ACHN (cell line): ENCODE measurements at places on chromosomes 2 and 18.
A peak's percentile ranks its signal among the peaks of the same experiment; 100 is the strongest.

DNA sequence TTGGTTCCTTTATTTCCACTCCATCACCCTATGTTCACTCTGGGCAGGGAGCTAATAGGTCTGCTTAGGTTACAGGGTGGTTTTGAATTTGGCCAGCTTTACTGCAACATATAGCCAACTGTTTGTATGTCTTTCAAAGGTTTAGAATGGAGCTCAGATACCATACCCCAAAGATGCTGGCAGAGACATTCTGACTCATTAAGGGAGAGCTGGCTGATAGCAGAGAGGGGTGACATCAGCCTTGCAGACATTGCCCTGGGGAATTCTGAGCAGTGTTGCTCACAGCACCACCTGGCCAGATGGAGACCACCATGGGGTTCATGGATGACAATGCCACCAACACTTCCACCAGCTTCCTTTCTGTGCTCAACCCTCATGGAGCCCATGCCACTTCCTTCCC, 2.1 kb downstream of the PROKR1 start:
- no peak for DNase-seq

DNA sequence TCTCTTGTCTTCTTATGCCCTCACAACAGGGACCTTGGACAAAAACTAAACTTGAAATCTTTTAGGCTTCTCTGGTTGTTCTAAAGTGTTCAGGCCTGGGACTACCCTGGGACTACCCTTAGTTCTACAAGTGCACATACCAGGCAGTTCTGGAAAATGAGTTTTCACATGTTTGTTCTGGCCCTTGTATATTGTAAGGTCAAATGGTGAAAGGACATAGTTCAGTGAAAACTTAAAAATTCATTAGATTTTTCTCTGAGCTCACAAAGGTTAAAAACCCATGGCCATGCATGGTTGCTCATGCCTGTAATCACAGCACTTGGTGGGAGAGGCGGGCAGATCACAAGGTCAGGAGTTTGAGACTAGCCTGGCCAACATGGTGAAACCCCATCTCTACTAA, 875.5 kb upstream of the FAM98A start:
- DNase-seq = no peak

DNA sequence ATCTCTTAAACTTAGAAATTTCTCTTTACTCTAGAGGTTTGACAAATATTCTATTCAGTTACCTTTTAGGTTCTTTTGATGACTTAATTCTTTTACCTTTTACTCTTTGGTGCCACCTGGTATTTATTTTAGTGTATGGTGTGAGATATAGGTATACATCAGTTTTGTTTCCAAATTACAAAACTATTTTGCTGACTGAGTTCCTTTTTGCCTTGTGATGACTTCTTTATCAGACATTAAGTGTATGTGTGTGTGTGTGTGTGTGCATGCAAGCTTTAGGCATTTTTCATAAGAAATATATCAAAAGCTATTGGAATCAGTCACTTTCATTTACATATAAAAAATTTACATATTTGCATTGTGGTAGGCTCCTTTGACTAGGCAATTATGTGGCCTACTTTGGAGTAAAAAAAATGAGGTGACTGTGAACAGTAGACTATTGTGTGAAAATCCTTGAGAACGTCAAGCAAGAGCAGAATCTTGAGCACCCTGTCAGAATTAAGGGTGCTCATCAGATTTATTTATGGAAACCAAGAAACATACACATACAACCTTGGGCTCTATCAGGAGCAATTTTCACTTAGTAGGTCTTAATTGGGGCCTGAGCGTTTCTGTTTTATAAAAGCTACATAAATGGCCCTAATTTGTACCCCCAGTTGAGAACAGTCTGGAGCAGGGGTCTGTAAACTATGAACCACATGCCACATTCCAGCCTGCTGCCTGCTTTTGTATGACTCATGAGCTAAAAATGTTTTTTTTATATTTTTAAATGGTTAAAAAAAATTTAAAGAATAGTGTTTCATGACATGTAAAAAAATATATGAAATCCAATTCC, 415.9 kb downstream of the SLC4A3 start:
- DNase-seq = peak; percentile 34

DNA sequence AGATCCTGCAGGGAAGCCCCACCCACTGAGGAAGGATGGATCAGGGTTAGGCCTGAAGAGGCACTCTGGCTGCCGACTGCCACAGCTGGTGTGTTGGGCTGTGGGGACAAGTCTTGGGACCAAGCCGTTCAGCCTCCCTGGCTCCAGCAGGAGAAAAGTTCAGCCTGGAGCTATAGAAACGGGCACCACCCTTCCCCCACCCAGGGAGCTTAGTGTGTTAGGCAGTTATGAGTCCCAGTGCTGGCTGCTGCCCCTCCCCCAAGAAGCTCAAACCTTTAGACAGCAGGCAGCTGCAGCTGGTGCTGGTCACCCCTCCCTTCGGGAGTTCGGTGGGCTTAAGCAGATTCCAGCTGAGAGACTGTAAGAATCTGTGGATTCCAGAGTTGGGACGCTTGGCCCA, 447.1 kb upstream of the HS6ST1 start:
- DNase-seq = no peak

- DNase-seq = no peak
These were observed 54.9 kb downstream of the LIPG start for GRCh38 chr18:49616618-49617328.

- no peak for DNase-seq
These were observed 62.9 kb downstream of the PDCL3 start for GRCh38 chr2:100625717-100626116.

GRCh38 chr2:179890666-179891065, 29.3 kb upstream of the ZNF385B start:
- DNase-seq = no peak

GRCh38 chr2:150486539-150487484, 655 bp downstream of the RND3 start:
- DNase-seq = peak; percentile 56

GRCh38 chr2:136305517-136306192, 187.7 kb upstream of the CXCR4 start:
- DNase-seq = no peak

GRCh38 chr2:227204452-227204851, 40.0 kb downstream of the COL4A3 start:
- no peak for DNase-seq

GRCh38 chr2:236975766-236976165, 109.9 kb upstream of the COPS8 start:
- no peak for DNase-seq

DNA sequence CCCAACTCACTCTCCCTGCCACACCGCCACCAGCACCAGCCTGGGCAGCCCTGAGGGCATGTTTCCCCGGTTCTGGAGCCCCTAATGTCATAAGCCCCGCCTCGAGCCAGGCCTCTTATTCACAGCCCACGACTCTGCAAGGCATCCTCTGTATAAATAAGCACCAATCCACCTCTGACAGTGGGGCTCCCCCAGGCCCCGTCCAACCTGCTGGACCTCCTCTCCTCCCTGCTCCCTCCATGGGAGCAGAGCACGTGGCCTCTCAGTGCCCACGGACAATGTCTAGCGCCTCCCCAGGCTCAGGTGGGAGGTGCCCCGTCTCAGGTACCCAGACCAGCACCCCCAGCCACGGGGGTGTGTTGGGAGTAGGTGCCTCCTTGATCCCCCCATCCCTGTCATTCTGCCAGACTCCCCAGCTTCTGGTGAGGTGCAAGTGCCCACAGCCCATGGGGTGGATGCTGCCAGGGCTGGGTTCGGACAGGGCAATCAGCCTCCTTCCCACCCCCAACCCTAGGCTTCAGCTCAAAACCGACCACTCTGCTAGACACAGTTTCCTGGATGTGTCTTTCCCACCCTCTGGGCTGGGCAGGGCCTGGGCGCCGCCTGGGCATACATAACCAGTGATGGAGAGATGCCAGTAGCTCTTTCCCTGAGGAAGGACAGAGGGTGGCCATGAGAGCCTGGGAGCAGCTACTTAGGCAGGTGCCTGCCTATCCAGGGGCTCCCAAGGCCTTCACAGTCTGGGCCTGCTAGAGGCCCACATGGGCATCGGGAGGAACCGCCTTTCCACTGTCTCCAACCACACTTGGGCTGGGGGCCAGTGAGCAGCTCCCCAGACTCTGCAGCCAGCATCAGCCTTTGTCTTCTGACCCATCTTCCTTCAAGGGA, 1.6 kb upstream of the ADRA2B start:
- peak; percentile 8 for DNase-seq

DNA sequence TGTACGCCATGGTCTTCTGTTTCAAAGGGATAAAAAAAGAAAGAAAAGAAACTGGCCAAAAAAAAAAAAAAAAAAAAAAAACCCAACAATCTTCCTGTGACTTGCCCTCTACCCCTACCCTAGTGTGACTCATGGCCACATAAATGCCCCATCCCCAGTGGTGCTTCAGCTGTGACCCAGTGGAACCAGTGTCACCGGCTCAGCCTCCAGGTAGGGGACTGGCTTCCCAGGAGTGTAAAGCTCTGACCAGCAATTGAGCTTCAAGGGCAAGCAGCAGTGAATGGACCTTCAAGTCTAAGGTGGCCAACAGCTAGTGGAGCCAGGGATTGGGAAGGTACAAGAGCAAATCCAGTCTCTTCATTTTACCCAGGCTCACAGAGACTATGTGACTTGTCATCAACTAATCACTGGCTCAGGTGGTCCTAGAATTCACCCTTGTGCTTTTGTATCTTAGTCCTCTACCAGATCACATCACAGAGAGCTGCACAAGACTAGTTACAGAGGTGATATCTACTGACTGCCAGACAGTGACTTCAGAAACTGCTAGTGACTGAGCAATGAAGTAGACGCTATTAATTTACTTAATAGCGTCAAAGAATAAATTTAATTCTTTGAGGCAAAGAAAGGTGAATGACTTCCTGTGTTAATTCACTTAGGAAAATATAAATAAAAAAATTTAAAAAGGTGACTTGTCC, 1.3 kb upstream of the TGFBRAP1 start:
- peak; percentile 22 for DNase-seq

DNA sequence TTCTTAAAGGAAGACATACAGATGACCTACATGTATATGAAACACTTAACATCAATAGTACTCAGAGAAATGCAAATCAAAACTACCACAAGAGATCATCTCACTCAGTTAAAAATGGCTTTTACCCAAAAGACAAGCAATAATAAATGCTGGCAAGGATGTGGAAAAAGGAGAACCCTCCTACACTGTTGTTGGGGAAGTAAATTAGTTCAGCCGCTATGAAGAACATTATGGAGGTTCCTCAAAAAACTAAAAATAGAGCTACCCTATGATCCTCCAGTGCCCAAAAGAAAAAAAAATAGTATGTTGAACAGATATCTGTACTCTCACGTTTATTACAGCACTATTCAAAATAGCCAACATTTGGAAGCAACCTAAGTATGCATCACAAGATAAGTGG, 1579.4 kb upstream of the TMEFF2 start:
- no peak for DNase-seq

- no peak for DNase-seq
These were observed 9.1 kb upstream of the CAB39 start for GRCh38 chr2:230703514-230703913.

GRCh38 chr2:103292573-103292972, 530.7 kb downstream of the TMEM182 start:
- DNase-seq = peak; percentile 22
